ENCODE measurements at places on chromosomes 2 and 18.

- DNase-seq: no peak
These were observed 77.2 kb upstream of the TXNDC2 start for GRCh38 chr18:9808295-9809241.

GRCh38 chr18:63741769-63742168 is 33.4 kb upstream of the SERPINB7 start:
- no peak for DNase-seq

DNA sequence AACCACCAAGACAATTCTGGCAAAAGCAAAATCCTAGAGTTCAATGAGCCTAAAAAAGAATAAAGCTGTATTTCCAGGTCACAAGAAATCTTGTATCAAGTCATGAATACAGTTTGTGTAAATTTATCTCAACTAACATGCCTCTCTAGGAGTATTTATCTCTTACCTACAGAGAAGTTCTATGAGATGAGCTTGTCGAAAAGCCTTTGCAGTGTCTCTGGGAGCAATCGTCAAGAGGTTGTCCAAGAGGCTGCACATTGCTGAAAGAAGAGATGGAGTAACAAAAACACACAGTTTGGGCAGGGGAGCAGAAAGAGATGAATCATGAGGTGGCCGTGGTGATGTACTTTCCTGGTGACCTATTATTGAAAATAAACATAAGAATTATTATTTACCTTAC is 112.0 kb upstream of the CD226 start:
- no peak for DNase-seq

- no peak for DNase-seq
These were observed 31.0 kb downstream of the GKN2 start for GRCh38 chr2:68921646-68922045.

DNA sequence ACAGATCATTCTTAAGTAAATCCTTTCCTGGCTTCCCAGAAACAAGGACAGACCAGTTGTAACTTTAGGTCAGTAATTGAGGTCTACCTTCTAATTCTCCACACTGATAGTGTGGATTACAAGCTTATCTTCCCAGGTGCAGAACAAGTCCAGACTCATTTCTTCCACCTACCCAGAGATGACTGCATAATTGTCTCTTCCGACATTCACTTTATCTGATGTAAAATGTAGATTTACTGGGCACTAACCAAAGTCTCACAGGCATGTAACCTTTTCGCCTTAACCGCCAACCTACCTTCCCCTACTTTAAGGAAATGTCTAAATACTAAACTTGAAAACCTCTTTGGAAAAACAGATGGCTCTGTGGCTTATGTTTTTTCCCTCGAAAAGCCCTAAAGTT is 96.2 kb downstream of the NCK2 start:
- no peak for DNase-seq

- DNase-seq: no peak
These were observed 249.4 kb upstream of the CTAGE1 start for GRCh38 chr18:22667156-22667555.

- DNase-seq: no peak
These were observed 29.3 kb downstream of the DPYSL5 start for GRCh38 chr2:26877276-26877675.

- DNase-seq: peak; percentile 58
These were observed 643.0 kb upstream of the FAM98A start for GRCh38 chr2:34241905-34242762.

- no peak for DNase-seq
These were observed 9.0 kb downstream of the ZBTB14 start for GRCh38 chr18:5286525-5286924.

GRCh38 chr2:229087267-229087666 is 183.8 kb downstream of the PID1 start:
- no peak for DNase-seq

DNA sequence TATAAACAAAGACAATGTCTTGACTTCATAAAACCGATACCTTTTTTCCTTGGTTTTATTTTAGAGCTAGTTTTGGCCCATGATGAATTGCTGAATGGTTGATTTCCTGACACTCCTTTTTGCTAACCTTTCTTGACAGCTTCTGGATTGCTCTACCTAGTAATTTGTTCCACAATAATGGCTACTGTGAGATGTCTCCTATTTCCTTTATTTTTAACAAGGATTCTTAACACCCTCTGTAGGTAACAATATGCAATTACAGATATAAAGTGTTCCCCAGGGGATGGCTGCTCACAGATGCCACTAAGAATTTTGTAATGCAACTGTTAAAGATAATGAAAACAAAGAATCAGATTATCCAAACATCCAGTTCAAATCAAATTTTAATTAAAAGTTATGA is 100.8 kb upstream of the ATP5MC3 start:
- DNase-seq: peak; percentile 48

DNA sequence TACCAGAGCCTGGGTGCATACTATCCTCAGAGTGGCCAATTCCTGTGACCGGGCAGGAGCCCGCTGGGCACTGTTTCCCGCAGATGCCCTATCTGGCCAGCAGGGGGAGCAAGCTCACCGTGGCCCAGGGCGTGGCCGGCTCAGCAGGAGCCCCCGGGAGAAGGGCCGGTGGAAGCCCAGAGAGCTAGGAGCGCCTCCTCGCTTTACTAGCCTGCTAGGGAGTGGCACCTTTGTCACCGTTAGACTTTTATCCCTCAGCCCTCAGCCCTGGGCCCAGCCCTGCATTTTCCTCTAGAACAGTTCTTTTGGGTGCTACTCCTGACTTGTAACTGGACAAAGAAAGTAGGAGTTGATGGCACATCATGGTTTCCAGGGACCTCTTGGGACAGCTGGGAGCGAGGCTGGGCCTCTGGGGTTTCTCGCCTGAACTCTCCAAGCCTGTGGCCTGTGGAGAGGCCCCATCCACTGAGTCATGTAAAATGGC is 24.0 kb downstream of the TMEM177 start:
- no peak for DNase-seq

- DNase-seq: no peak
These were observed 165.2 kb upstream of the ALKAL2 start for GRCh38 chr2:453132-453531.

All from DMS 273 treated with DMSO at 0.1 percent for 48 hours (cell line).